Fibroblast of skin of right quadriceps (primary cell): ENCODE measurements at places on chromosomes 11 and 22.

DNA sequence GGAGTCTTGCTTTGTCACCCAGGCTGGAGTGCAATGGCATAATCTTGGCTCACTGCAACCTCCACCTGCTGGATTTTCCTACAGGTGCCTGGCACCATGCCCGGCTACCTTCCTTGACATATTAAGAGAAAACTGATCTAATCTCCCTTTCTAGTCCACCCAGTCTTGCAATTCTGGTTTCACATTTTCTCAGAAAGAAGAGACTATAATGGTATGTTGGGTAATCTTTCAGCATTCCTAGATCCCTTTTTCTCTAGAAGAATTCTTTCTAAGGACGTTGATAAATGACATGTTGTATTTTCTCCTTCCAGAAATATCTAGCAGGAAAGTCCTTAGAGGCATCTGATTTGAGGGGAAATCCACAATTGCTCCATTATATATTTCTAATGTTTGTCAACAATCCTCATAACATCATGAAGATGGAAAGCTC, 10.4 kb upstream of the HSPA8 start:
- no peak for DNase-seq

- DNase-seq, result peak; percentile 94
Observed at GRCh38 chr11:20035701-20036601, 124.3 kb downstream of the DBX1 start.

- no peak for DNase-seq
Observed at GRCh38 chr11:114122686-114123085, 63.2 kb downstream of the ZBTB16 start.

GRCh38 chr22:26550498-26551033, 38.3 kb upstream of the TFIP11 start:
- peak; percentile 79 for DNase-seq

DNA sequence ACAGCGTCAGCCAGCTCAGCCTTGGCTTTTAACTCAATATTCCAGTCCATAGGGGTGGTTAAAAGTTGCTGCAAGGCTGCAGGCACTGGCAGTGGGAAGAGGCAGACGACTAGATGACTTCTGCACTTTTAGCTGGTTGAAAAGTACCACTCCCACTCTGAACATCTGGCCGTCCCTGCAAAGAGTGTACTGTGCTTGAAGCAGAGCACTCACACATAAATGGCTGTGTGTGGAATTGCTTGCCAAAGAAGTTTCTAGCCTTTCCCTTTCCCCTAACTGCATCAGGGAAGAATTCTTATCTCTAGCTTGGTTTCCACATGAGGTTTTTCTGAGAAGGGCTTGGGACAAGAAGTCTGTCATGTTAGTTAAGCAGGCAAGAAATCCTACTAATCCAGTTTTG, 5.1 kb upstream of the PHLDB1 start:
- DNase-seq, result no peak

DNA sequence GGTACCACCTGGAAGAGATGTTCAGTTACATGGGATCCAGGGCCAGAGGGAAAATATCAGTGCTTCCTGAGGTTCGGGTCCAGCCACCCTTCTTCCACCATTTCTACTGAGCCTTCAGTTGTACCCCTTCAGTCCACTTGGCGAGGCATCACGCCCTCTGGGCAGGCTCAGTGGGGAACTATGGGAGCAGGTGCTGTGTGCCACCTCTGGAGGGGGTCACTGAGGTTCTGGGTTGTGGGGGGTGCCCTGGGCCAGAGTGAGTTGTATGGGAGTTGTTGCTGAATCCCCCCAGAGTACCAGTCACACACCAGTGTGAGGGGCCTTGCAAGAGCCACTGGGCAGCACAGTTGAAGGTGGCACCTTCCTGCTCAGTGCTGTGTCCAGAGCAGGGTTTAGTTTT, 2.7 kb upstream of the SREBF2 start:
- no peak for DNase-seq

DNA sequence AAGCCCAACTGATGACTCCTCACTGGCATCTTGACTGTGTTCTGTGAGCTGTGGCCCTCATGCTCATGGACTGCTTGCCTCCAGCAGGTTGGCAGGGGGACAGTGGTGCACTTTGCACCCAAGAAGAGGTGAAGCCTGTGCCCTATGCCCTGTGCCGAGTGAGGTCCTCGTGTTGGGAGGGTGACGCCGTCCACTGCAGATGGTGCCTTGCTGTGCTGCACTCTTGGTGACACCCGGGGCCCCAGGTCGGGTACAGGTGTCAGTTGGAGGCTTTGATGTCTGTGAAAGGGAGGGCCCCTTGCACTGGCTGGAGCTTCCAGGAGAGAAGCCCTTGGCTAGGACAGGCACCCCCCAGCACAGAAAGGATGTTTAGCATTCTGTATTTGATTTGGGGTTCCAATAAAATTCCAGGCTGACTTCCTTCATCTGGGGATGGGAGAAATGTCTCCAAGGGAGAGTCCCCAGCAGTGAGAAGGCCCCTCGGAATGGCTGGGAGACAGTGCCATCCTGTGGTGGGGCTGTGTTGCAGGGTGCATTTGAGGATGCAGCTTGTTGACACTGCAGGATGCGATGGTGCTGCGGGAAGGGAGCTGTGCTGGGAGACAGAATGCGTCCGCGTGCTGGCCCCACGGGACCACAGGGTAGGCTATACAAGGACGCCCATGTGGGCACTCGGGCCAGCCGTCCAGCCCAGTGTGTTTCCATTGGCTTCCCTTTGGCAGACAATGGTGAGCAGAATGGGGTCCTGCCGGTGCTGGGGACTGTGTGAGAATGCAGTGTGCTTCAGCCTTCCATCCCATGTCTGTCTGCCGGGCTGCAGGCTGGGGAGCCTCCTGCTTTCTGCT, 2.5 kb upstream of the ZDHHC8 start:
- DNase-seq, result peak; percentile 13

GRCh38 chr11:88117281-88117858, 57.9 kb downstream of the RAB38 start:
- no peak for DNase-seq

DNA sequence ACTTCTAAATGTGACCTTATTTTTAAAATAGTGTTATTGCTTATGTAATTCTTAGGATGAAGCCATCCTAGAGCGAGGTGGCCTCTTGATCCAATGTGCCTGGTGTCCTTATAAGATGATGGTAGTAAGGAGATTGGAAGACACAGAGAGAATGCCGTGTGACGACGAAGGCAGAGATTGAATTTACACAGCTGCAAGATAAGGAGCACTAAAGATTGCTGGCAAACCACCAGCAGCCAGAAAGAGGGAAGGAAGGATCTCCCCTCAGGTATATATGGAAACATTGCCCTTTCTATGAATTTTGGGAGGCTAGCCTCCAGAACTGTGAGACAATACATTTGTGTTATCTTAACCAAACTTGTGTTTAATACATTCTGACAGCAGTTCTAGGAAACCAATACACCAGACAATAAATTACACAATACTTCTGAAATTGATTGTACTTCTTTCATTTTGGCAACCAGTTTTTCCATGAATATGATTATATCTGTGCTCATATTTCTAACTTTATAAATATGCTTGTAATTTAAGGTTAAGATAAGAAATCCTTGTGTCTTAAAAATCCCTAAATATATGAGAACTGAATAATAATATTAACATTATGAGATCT, 86.3 kb upstream of the VPREB1 start:
- DNase-seq, result no peak

DNA sequence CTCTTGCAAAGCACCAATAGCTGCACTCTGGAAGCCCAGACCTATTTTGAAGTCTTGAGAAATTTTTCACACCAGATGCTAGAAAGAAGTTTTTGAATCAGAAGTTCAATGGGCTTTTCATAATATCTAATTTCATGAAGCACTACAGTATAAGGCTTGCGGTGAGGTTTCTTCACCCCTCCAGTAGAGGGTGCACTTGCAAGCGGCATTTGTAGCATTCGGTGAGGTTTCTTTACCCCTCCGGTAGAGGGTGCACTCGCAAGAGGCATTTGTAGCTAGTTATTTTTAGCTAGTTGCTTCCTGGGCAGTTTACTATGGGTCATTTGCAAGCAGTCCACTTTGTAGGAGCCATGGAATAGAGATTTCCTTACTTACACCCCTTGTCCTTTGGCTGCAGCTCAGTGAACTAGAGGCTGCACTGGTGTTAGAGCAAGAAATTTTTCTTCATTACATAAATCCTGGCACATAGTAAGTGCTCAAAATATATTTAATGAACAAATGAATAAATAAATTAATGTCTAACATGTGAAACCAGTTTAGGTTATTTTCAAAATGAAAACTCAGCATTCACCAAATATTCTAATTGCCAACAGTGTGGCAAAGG, 7.8 kb upstream of the NOX4 start:
- DNase-seq, result no peak

DNA sequence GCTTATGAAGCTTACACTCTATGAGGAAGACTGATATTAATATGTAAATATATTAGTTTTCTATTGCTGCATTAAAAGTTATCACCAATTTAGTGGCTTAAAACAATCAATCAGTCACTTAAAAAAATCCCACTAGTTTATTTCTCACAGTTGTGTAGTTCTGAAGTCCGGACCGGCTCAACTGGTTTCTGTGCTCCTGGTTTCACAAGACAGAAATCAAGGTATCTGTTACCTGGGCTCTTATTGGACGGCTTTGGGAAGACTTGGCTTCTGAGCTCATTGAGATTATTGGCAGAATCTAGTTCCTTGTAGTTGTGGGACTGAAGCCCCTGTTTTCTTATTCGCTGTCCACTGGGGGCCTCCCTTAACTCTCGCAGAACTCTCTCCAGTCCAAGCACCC, 343.0 kb downstream of the RAB38 start:
- no peak for DNase-seq

- no peak for DNase-seq
Observed at GRCh38 chr11:110447897-110448745, 18.4 kb downstream of the FDX1 start.

DNA sequence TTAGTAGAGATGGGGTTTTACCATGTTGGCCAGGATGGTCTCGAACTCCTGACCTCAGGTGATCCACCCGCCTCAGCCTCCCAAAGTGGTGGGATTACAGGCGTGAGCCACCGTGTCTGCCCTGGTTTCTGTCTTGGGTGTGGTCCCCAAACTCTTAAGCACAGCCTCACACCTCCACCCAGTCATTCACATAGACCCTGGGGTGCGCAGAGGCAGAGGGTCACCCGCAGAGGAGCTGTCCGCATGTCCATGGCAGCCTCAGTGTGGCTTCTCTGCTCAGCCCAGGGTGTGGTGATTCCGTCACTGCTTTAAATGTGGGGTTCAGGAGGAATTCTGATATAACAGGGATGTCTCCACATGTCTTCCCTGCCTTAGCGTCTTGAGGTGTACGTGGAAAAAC, 48.5 kb upstream of the PRODH start:
- DNase-seq, result no peak

DNA sequence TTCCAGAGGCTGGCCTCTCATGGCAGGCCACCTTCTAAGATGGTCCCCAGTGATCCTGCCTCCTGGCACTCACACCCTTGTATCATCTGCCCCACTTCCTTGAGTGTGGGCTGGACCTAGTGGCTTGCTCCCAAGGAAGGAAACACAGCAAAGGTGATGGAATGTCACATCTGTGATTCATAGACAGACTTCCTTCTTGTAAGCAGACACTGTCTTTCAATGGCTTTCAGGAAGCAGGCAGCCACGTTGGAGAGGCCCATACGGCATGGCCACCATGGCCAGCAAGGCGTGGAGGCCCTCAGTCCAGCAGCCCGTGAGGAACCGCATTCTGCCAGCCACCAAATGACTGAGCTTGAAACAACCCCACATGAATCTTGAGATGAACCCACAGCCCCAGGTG, 11.3 kb downstream of the LMO1 start:
- DNase-seq, result no peak

DNA sequence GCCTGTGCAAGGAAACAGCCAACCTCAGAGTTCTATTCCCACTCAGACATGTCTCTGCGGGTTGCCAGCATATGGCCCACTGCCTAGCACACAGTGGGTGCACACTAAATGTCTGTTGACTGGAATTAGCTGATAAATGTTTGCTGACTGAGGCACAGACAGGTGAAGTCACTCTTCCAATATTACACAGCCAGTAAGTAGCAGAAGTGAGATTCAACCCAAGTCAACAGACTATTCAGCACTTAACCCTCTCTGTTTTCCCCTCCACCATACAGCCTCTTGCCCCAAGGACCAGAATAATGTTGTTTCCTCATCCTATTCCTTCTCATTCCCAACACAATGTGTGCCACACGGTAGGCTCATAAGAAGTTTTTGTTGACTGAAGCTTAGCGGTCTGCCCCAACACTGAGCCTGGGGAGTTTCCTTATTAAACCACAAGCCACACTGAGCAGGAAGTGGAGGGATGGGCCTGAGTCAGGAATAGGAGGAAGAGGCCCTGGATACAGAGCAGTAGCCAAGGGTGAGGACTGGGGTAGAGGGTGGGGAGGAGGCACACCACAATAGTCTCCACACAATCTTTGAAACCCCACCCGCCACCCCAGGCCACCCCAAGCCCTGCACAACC, 15.7 kb upstream of the IL10RA start:
- DNase-seq, result no peak

DNA sequence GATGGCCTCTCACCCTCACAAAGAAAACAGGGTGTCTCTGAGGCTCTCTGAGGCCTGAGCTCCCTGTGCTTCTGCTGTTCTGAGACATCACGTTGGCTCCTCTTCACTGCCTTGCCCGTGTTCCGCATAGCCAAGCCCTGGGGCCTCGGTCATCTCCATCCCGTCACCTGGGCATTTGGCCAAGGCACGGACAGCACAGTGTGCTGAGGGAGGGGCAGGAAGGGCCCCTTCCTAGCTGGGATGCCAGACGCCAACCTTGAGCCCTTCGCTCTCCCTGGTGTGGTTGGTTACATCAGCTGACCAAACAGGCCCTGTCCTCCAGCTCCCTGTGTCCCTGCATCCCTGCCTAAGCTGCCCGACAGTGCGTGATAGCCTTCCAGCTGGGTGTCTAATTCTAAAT, 25.9 kb downstream of the MOV10L1 start:
- no peak for DNase-seq

- DNase-seq, result no peak
Observed at GRCh38 chr11:2393111-2393868, 7.3 kb upstream of the TSSC4 start.

- no peak for DNase-seq
Observed at GRCh38 chr22:47094861-47095330, 332.4 kb downstream of the TBC1D22A start.

- DNase-seq, result peak; percentile 4
Observed at GRCh38 chr11:129374081-129374992, 1.3 kb upstream of the BARX2 start.

GRCh38 chr11:119640541-119640940, 88.5 kb downstream of the NECTIN1 start:
- DNase-seq, result no peak

GRCh38 chr11:67299471-67300191, 3.7 kb upstream of the SSH3 start:
- no peak for DNase-seq

GRCh38 chr11:529728-530411, 5.5 kb downstream of the HRAS start:
- no peak for DNase-seq
